ENCODE measurements at places on chromosomes 12 and 14.

DNA sequence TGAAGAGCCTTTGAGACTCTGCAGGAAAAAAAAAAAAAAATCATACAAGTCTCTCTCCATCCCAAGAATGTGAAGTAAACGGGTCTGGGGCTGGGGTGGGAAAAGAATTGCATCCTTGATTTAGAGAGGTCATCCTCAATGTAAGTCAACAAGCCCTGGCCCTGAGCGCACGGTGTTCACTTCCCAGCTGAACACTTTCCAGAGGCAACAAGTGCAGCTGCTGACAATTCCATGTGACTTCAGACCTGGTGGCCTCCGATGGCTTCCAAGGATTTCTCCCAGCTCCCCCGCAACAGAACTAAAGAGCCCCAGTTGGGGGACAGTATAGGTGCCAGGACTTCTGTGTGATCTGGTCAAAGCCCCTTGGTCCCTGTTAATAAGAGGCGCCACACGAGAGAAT is 2.4 kb downstream of the RILPL1 start:
- DNase-seq: no peak

GRCh38 chr14:90820958-90821357 is 4.7 kb upstream of the TTC7B start:
- DNase-seq: no peak

DNA sequence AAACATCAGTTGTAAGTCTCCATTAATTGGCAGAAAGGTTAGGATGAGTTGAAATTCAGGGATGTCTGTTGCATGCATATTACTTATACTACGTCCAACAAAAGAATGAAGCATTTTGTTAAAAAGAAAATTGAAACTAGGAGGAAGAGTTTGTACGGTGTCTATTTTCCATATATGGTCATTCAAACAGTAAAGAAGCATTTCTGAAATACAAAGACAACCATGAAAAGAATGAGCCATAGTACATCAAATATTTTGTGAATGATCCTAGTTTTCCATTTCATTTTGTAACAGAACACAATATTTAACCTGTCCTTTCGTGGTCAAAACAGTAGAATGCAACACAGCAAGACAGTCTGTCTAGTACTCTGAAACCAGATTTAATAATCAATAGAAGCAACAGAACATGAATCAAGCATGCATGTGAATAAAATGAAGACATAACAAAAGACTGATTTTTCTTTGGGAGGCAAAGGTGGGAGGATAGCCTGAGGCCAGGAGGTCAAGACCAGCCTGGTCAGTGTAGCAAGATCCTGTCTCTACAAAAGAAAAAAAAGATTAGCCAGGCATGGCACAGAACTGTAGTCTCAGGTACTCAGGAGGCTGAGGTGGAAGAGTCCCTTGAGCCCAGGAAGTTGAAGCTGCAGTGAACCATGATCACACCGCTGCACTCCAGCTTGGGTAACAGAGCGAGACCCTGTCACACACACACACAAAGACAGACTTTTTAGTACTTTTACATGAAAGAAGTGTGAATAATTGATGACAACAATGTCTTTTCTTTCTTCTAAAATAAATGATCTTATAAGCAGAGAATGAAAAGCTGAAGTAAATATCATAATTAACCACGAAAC is 156.0 kb downstream of the LRIG3 start:
- no peak for DNase-seq

- no peak for DNase-seq
Observed at GRCh38 chr14:93955850-93956481, 20.4 kb downstream of the ASB2 start.

- no peak for DNase-seq
Observed at GRCh38 chr14:89466484-89466883, 49.5 kb upstream of the FOXN3 start.

GRCh38 chr14:56324856-56325699 is 206.9 kb downstream of the PELI2 start:
- DNase-seq: no peak

GRCh38 chr12:90999527-90999926 is 5.2 kb downstream of the EPYC start:
- no peak for DNase-seq

- DNase-seq: no peak
Observed at GRCh38 chr12:69509308-69509736, 39.1 kb downstream of the FRS2 start.
